ENCODE measurements at places on chromosomes 13 and 19. TPM values are rescaled to one million over a fixed set of nuclear protein-coding genes. Genes with fewer than 3 reads are reported as not detected.

Gene ZNF132
- total RNA-seq: 8.1 TPM

Gene FXYD7
- total RNA-seq: not detected

Gene NKPD1
- under 0.01 TPM for total RNA-seq

Gene NUCB1
- total RNA-seq: 129 TPM

Gene ZNF681
- total RNA-seq: 0.22 TPM

Gene FAM83E
- total RNA-seq: not detected

Gene APOC4
- not detected for total RNA-seq

Gene GRK1
- under 0.01 TPM for total RNA-seq

Gene ZNF837
- 2.4 TPM for total RNA-seq

Gene NANOS3
- 0.43 TPM for total RNA-seq

Gene LILRA5
- not detected for total RNA-seq

Gene FPR3
- total RNA-seq: not detected

Gene KIR2DL1
- not detected for total RNA-seq

Gene CRB3
- total RNA-seq: not detected

Gene FLT3LG
- total RNA-seq: 4.8 TPM
